Stimulated activated CD8-positive, alpha-beta memory T cell treated with anti-CD3 and anti-CD28 coated beads, Interleukin-15, amount 100 ng/mL, for 48 hours (primary cell): ENCODE measurements at places on chromosomes 13 and 19.

GRCh38 chr13:111202745-111203144, 87.6 kb downstream of the ARHGEF7 start:
- no peak for DNase-seq

DNA sequence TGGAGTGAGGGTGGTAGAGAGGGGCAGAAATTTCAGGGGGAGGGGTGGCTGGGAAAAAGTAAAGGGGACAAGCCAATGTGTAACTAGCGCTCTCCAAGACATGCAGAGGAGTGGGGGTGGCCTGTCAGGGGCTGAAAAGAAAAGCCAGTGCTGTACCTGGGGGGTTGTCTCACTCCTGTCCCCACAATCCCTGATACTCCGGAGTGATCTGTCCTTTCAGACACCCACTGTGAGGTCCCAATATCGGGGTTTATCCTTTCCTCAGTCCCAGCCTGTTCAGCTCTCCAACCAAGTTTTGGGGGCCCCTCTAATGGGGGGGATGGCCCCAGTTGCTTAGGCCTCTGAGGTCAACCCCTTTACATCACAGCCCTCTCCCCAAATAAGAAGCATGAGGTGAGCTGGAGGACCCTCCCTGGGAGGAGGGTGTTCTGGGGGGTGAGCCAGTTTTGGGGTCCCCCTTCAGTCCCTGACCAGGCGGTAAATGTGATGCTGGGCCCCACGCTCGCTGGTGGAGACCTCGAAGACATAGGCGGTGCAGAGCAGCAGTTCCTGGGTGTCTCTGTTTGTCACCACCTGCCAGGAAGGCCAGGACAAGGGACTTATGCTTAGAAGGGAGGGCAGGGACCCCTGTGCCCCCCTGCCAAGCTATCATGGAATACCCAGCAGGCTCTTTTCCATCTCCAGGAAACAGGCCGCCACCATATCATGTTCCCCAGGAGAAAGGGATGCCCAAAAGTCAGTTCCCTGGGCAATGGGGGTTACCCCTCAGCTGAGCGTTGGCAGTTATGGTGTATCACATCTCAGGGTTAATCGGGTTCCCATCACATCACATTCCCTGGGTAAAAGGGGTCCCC, 5.9 kb downstream of the CD37 start:
- DNase-seq: no peak

DNA sequence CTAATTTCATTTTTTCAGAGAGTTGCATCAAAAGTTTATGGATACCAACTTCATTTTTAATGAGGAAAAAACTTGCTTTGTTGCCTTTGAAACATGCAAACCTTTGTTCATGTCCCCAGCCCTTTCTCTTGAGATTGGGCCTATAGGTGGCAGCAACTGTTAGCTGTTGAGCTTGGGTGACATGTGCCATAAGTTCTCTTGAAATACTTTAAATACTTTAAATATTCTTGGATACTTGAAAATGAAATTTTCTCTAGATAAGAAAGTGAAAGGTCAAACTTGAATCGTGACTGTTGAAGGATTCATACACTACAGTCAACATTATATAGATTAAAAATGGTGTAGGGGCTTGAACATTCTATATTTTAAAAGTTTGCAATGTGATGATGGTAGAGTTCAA, 294.9 kb downstream of the NDFIP2 start:
- no peak for DNase-seq

DNA sequence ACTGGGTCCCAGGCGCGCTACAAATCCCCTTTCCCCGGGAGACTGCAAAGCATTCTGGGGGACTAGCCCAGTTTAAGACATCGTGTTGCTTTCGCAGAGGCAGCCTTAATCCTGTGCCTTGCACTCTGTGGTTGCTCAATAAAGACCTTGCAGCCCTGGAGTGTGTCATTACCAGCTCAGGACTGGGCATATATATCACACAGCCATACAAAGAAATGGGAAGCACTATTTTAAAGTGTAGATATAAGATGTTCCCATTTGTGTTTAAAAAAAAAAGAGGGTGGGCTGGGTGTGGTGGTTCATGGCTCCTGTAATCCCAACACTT, 11.1 kb downstream of the NAPA start:
- DNase-seq: no peak

GRCh38 chr19:41442473-41443355, at the start of gene ERICH4:
Gene ERICH4, plus strand, starts transcription at chr19:41443156. Its CDS starts 14 bp downstream, at chr19:41443170.
- DNase-seq: no peak

- no peak for DNase-seq
Measured at GRCh38 chr13:51819544-51819943, 15.6 kb upstream of the DHRS12 start.

DNA sequence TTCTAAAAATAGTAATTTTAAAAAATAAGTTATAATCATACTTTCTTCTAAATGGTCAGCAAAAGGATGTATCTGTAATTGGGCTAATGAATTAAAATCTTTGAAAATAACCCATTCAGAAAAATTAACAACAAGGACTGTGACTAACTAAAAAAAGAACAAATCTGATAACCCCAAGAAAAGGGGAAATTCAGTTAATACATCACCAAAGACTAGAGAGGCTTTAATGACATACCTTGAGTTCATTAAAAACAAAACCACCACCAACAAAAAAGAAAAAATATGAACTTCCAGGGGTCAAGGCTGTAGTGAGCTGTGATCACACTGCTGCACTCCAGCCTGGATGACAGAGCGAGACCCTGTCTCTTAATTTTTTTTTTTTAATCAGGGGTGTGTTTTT, 121.8 kb downstream of the TBC1D4 start:
- no peak for DNase-seq

DNA sequence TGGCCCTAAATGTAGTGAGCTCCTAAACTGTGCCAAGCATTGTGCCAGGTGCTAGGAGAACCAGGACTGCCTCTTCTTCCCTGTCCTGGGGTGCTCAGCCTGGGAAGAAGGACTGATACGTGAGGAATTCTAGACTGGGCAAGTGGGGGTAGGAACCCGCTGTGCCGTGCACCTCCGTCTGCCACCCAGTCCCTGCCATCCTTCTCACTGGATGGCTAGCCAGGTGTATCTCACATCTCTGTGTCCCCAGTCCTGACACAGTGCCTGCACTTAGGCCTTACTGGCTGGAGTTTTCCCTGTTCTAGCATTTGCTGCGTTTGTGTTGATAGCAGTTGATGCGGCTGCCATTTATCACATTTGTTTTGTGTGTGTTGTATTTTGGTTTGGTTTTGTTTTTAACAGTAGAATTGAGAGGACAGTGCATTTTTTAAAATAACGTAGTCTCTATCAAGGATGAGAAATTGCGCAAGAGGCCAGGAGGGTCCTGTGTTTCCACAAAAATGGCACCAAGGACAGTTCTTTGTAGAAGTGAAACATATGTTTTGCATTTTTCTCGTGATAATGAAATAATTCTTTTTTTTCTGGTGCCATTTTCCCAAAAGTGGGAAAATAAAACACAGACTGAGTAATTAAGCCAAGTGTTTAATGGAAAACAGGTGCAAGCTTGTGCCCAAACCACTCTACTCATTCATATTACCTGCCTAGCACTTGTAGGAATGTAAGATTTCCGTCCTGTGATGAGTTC, 4.7 kb upstream of the GPR183 start:
- DNase-seq: no peak

DNA sequence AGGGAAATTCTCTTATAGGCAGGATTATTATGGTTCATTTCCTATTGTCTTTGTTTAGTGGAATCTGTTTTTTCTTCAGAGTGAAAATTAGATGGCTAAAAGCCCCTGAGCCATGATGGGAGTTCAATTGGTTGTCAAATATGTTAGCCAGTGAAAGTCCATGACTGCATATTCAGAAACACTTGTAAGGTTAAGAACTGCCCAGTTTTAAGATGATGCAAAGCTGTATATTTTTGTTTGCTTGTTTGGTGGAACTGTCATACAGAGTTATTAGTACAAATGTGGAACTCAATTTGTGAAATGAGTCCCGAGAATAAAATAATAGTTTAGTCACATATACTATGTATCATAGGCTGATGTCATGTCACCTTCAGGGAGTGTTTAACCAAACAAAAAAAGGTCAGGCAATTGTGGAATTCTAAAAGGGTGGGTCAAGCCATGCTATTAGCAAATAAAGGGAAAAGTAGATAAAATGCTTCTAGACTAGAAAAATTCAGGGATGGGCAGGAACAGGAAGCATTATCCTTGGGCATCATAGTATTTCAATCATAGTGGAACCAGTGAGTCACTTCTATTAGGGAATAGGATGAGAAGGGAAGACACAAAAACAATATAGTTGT, 248.3 kb upstream of the SLITRK1 start:
- DNase-seq: no peak

- no peak for DNase-seq
Measured at GRCh38 chr13:48647625-48648024, 6.1 kb upstream of the CYSLTR2 start.

DNA sequence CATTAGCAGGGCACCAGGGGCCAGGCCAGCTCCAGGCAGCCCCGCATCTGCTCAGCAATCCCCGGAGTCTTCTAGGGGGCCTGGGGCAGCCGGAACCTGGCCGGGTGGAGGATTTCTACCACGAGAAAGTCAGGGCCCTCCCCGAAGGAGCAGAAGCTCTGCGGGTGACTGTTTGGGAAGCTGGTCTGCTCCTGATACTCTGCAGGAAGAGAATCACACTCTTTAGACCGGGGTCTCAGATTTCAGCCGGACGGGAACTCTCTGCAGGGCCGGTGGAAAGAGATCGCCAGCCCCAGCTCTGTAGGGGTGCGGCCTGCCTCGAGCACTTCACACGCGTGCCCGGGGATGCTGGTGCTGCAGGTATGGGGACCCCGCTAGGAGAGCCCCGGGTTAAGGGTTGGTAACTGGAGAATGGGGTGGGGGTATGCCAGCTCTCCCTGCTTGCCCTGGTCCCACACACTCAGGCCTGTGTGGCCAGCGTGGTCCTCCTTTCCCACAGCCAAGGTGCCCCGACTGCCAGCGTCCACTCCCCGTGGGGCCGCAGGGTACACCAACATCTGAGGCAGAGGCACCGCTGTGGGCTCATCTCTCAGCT, 20.1 kb downstream of the RASA3 start:
- no peak for DNase-seq

GRCh38 chr19:14428882-14429416, 4.2 kb upstream of the PKN1 start:
- DNase-seq: no peak

GRCh38 chr19:49555600-49556411, 24.6 kb downstream of the NOSIP start:
- DNase-seq: peak; percentile 69

DNA sequence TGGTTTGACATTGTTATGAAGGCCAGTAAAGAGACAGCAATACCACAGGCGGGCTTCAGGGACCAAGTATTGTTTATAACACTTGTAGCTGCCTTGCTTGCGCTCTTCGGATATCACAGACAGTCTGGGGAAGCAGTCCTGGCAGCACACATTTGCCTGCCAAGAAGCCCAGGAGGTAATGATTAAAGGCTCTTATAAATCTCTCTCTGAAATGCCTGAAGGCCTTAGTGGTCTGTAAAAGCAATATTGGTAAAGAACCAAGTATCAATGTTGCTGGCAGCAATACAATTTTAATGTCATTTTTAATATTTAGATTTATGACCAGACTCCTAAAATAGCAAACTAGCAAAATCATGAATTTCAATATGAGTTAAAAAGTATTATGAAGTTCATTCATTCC, 1312.4 kb downstream of the PCDH9 start:
- no peak for DNase-seq
